ENCODE measurements at places on chromosomes 13 and 19.
A peak's percentile ranks its signal among the peaks of the same experiment; 100 is the strongest.

DNA sequence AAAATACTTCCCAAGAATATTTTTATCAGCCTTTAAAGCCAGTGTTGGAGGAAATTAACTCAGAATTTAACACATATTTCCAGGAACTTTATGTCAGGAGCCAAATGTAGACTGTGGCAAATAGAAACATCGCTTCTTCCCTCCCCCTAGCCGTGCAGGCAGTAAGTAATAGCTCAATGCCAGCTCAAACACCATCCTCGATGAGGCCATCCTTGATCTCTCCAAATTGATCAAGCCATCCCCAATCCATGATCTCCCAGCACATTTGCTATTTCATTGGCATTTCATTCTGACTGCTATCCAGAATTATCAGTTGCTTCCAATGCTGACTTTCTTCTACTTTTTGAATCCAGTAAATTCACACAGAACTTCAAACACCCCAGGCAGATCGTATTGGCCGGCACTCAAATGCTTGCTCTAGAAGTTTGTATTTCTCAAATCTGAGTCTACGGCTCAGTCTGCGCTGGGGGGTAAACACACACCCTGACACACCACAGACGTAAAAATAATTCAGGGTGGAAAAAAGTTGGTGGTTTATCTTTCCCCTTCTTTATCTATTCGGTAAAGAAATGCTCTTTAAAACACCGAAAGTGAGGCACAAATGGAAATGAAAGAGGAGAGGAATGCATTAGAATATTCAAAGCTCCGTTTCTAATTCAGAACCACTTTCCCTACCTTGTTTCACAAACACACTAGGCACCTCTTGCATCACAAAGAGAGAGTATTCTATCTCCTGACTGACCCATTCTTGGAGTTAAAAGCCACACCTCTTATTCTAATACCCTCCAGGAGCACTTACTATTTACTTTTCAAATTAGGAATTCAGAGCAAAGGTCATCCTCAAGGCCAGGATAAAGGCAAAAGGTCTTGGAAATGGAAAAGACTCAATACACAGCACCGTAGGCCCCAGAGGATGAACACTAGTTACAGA, 991 bp downstream of the OBI1 start:
- peak; percentile 30 for DNase-seq

DNA sequence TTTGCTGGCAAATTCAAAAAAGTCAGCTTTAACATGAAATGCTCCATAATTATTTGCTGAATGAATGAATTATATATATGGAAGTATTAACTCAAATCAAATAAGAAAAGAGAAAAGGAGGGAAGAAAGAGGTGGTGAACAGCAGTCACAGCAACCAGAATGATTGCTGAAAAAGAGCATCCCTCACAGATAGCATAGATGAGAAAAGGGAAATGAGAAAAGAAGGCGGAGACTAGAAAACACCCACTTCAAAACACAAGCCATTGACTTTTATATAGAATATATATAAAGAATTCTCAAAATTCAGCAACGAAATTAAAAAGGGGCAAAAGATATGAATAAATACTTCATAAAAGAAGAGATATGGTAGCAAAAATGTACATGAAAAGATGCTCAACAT, 75.2 kb downstream of the CAB39L start:
- DNase-seq = no peak

- no peak for DNase-seq
These were observed 173.6 kb downstream of the ZNF536 start for GRCh38 chr19:30545752-30546151.

DNA sequence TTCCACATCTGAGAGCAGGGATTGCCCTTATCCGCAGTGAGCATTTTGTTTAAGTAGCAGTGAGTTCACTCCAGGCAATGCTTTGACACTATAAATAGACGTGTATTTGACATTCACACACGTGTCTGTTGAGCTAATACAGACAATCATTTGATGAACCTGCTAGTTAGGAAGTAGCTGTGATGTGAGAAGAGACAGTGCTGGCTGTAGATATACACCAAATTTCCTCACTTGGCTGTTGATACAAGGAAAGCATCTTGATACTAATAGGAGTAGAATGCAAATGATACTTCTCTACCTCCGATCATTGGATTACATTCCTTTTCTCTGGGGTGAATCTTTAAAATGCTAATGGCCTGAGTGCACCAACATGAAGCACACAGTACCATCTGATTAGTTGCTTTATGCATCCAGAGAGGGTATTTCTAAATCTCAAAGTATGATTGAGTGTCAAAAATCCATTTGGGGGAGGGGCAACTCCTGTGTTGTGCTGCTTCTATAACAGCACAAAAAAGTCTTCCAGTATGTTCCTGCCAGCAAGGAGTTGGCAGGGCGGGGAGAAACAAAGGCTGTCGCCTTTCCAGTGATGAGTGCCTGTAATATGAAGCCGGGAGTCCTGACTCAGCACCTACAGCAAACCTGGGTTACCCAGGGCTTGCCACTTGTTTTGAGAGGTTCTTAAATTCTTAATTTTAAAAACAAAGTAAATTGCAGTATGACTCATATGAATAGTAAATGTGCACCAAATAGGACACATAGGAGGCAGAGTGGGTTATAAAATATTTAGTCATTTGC, 7.0 kb downstream of the CUL4A start:
- DNase-seq = no peak

DNA sequence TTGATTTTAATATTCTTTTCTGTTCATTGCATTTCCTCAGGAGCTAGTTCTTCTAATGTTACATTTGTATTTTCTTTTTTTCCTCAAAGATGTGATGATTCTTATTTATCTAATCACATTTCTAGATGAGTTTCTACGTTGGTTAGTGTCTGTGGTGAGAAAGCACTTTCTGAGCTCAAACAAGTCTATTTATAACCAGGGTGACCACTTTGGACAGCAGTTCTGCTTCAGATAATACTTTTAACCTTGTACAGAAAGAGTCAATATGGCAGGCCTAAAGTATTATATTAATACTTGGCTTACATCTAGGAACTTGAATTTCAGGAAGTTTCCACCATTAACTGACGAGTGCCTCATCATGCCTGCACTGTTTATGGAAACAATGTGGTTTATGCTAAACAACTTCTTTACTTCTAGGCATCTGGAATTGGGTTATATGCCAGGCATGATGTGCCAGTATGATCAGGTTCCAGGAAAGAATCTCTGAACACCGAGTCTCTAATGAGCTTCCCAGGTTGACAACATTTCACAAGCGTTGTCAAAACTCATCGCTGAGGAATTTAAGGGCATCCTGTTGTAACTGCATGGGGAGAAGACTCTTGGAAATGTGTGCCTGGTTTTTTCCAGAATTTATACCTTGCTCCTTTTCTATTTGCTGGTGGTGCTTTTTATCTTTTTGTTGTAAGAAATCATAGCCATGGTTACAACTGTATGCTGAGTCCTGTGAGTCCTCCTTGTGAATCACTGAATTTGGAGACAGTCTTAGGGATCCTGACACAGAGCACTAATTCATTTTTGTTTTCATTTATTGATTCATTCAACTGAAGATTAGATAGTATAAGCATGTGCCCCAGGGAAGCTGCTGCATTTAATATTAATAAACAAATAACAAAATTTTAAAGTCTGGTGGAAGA, 344.4 kb upstream of the PCDH9 start:
- no peak for DNase-seq

GRCh38 chr13:64912141-64912540, 2318.0 kb downstream of the PCDH9 start:
- no peak for DNase-seq

DNA sequence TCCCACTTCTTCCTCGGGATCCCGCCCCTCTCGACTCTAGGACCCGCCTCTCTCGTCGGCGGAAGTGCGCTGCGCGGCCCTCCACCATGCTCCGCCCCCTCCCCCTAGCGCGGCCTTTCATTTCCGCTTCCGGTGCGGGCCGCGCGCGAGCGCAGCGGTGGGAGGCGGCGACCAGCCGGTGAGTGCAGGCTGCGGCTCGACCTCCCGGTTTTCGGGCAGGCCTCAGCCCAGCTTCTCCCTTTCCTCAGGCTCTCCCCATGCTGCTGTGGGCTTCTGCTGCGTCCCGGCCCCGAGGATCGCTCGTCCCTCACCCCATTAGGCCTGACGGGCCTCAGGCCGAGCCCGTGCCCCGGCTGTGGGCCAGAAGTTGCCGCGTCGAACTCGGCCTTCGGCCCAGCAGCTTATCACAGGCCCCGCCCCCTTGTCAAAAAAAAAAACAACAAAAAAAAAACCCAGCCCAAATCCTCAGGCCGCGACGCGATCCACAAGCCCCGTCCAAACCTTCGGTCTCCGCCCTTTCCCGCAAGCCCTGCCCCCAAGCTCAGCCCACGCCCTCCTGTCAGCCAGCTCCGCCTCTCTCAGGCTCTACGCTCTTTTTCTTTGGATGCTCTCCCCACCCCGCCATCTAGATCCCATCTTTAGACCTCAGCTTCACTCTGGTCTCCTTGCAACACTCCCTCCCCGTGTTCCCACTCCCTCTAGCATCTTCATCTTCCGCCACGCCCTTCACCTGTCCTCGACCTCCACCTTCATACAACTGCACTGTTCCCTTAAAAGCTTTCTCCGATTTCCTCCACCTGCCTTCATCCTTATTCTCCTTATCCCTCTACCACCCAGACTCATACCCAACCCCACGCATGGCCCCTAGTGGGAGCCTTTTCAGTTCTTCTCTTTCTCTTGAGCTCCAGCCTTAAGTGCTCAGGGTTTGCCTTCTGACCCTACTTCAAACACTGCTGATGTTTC, at the start of gene CLASRP:
CLASRP (plus strand) TSS at position 115 of the 963 bp plus-strand sequence. CDS start 1,168 bp downstream, outside the sequence.
- DNase-seq = peak; percentile 95

- DNase-seq = no peak
These were observed 138.6 kb upstream of the GPR12 start for GRCh38 chr13:26899202-26899601.

- peak; percentile 16 for DNase-seq
These were observed 183.5 kb downstream of the SPRY2 start for GRCh38 chr13:80157261-80157932.

GRCh38 chr19:5914946-5915781, 1.1 kb downstream of the CAPS start:
- no peak for DNase-seq

- DNase-seq = no peak
These were observed 217.1 kb upstream of the SPRY2 start for GRCh38 chr13:80558074-80558473.
